Spinal cord (tissue), 10 donors: ENCODE measurements at places on chromosomes 7 and 10. TPM values are rescaled to one million over a fixed set of nuclear protein-coding genes. Genes with fewer than 3 reads are reported as not detected.

DNA sequence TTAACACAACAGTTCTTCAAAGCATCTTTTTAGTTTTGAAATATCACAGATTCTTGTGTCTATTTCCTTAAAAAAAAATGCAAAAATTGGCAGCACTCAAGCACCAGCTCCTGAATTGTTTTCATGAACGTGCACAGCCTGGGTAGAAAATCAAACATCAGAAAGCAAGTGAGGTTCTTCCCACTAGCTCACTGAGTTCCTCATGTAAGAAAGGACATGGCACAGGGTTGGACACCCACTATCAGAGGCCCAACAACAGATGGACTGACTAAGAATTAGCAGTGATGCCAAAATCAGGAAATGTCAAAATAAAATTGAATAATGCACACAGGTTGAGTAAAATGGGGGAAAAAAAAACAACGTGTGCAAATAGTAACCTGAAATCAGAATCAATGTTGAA lies 146.8 kb downstream of the PCLO start:
- no peak overlapping the region for H3K27ac ChIP-seq
- H3K27me3 ChIP-seq = no peaks in the 10 kb centered on the region
- no peak for DNase-seq
- H3K36me3 ChIP-seq = no peaks in the 10 kb centered on the region

DNA sequence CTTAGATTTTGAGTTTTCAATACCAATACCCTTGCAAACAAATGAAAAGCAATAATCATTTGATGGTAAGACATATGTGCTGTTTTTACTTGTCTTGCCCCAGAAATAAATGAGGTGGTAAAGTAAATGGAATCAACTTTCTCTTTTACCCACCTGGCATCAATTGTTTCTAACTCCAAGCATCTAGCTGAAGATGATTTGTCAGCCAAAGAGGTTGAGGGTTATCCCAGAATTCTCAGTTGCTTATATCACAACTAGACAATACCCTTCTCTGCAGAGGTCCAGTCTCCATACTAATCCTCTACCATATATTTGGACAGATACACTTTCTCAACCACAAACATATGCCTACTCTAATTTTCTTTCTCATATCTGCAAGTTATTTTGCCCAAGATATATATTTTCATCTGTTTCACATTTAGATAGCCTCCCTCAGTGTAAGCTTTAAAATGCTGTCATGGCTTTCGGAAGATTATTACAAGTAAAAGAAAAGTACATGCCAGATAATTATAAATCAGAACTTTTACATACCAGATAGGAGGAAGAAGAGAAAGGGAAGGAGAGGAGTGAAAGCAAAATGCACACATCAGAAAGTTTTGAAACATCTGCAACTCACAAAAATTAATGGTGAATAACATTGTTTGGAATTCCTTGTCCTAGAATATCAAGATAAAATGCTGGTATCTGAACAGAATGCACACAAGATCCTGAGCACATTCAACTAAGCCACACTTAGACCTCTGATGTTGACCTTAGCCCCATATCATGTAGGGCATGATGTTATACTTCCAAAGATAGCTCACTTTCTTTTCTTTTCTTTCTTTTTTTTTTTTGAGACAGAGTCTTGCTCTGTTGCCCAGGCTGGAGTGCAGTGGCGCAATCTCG lies 146.6 kb downstream of the REEP3 start:
- no peak overlapping the region for H3K4me3 ChIP-seq
- H3K27ac ChIP-seq = no peak overlapping the region
- no peaks in the 10 kb centered on the region for H3K36me3 ChIP-seq
- no peak for DNase-seq

DNA sequence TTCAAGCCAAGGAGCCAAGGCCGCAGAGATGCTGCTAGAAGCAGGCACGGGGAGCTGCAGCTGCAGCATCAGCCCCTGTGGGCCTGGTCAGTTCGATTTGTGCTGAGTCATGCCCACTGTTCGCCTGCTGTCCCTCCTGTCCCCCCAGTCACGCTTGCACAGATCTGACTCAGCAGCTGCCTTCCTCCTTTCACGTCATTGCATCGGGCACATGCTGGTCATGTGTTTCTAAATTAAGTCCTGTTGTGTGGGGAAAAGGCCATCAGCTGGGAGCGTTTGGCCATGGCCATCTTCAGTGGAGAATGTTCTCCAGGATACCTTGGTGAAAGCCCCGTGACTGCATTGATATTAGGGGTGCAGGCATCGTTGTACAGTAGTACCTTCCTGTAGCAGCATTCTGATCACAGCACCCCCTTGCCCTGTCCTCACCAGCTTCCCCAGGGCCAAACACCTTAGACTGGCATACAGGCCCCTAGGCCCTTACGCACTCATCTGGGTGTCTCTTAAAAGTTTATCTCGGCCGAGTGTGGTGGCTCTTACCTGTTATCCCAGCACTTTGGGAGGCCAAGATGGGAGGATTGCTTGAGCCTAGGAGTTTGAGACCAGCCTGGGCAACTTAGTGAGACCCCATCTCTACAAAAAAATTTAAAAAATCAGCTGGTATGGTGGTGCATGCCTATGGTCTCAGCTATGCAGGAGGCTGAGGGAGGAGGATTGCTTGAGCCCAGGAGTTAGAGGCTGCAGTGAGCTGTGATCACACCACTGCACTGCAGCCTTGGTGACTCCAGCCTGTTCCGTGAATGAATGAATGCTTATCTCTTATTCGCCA lies 23.2 kb downstream of the POR start:
- no peak for DNase-seq
- H3K27ac ChIP-seq = no peak overlapping the region
- peaks cover 6% of the 10 kb centered on the region for H3K36me3 ChIP-seq
- no peaks in the 10 kb centered on the region for H3K4me1 ChIP-seq
- H3K27me3 ChIP-seq = no peaks in the 10 kb centered on the region

GRCh38 chr10:97234400-97234799 lies 48.6 kb upstream of the SLIT1 start:
- H3K27me3 ChIP-seq = no peaks in the 10 kb centered on the region
- peaks cover 3% of the 10 kb centered on the region for H3K36me3 ChIP-seq
- H3K4me3 ChIP-seq = no peak overlapping the region
- H3K4me1 ChIP-seq = no peaks in the 10 kb centered on the region

- no peak overlapping the region for H3K27ac ChIP-seq
- no peaks in the 10 kb centered on the region for H3K4me1 ChIP-seq
- H3K36me3 ChIP-seq = no peaks in the 10 kb centered on the region
- no peak for DNase-seq
These were observed 51.3 kb upstream of the CXCL12 start for GRCh38 chr10:44436240-44436639.

DNA sequence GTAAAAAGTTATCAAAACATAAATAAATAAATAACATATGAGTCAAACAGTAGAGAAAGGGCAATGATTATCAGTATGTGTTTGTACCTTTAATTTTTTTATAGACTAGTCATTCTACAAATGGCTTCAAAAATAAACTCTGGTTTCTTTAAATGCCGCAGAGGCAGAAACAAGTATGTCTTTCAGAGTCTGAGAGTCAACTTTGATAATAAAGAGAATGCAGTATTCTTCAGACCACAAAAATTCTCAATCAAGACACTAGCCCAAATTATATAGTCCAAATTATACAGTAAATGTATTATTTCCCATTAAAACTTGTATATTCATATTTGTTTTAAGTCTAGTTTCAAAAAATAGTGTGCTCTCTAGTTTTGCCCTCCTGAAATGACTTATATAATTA lies 1142.3 kb downstream of the NXPH1 start:
- H3K4me3 ChIP-seq = no peak overlapping the region
- no peak for DNase-seq
- no peak overlapping the region for H3K27ac ChIP-seq
- H3K27me3 ChIP-seq = no peaks in the 10 kb centered on the region
- no peaks in the 10 kb centered on the region for H3K4me1 ChIP-seq
- H3K36me3 ChIP-seq = no peaks in the 10 kb centered on the region

- no peaks in the 10 kb centered on the region for H3K27me3 ChIP-seq
- DNase-seq = no peak
- H3K4me3 ChIP-seq = no peak overlapping the region
- H3K4me1 ChIP-seq = no peaks in the 10 kb centered on the region
- no peaks in the 10 kb centered on the region for H3K36me3 ChIP-seq
- no peak overlapping the region for H3K27ac ChIP-seq
These were observed 60.0 kb upstream of the ORC5 start for GRCh38 chr7:104267701-104268368.

DNA sequence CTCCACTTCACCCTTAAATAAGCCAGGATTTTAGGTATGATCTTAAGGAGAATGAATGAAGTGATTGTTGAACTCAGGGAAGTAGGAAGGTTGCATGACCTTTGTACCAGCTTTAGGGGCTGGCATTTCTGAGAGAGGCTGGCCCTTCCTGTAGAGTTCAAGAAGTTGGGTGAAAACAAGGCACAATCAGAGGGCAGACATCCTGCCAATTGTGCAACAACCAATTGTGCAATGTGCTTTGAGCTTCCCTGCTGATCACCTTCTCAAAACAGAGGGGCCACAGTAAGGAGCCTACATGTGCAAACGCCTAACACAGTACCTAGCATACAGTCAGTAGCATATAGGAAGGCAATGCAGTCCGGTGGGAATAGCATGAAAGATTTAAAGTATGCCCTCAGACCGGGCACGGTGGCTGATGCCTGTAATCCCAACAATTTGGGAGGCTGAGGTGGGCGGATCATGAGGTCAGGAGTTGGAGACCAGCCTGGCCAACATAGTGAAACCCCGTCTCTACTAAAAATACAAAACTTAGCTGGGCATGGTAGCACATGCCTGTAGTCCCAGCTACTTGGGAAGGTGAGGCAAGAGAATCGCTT lies 5.4 kb downstream of the CPVL start:
- peaks cover 12% of the 10 kb centered on the region for H3K27me3 ChIP-seq
- no peak overlapping the region for H3K27ac ChIP-seq
- peaks cover 2% of the 10 kb centered on the region for H3K4me1 ChIP-seq
- DNase-seq = no peak

GRCh38 chr10:1747590-1748157 lies 10.3 kb upstream of the ADARB2 start:
- H3K4me3 ChIP-seq = no peak overlapping the region
- no peaks in the 10 kb centered on the region for H3K4me1 ChIP-seq
- no peaks in the 10 kb centered on the region for H3K36me3 ChIP-seq
- no peak for DNase-seq

DNA sequence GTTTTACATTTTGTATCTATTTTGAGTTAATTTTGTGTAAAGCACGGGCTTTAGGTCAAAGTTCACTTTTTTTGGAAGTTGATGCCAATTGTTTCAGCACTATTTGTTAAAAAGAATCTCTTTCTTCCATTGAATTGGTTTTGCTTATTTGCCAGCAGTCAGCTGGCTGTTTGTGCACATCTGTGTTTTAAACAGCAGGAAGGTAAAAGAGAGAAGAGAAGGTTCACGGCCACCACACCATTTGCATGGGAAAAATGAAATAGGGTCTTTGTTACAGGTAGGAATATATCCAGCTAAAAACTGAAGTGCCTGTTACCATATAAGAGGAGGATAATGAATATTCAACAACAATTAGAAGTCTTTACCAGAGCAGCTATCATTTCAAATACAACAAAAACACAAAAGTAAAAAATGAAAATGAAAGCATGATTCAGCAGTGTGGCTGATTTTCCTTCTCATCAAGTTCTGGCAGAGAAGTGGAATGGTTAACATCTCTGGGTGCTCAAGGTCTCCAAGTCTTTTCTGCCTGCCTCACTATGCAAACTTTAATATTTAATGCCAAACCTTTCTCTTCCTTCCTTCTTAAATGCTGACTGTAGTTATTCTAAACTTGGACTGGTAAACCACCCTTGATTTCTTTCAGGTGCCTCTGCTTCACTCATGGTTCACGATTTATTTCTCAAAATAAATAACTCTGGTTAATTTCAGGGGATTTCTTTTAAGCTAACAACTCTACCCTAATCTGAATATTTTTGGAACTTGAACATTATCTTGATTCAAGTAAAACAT lies 841.5 kb downstream of the GRM8 start:
- no peaks in the 10 kb centered on the region for H3K36me3 ChIP-seq
- DNase-seq = no peak
- no peak overlapping the region for H3K4me3 ChIP-seq
- no peaks in the 10 kb centered on the region for H3K27me3 ChIP-seq
- H3K27ac ChIP-seq = no peak overlapping the region

DNA sequence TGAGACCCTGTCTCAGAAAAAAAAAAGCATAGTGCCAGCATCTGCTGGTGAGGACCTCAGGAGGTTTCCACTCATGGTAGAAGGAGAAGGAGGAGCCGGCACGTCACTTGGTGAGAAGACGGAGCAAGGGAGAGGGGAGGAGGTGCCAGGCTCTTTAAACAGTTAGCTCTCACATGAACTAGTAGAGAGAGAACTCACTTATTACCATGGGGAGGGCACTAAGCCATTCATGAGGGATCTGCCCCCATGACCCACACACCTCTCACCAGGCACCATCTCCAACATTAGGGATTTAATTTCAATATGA lies 62.9 kb upstream of the VKORC1L1 start:
- no peaks in the 10 kb centered on the region for H3K4me1 ChIP-seq
- no peak for DNase-seq
- no peaks in the 10 kb centered on the region for H3K36me3 ChIP-seq
- H3K4me3 ChIP-seq = no peak overlapping the region

GRCh38 chr7:107232568-107233090 lies 63.8 kb downstream of the HBP1 start:
- H3K27ac ChIP-seq = no peak overlapping the region
- H3K4me1 ChIP-seq = no peaks in the 10 kb centered on the region
- H3K36me3 ChIP-seq = no peaks in the 10 kb centered on the region
- no peaks in the 10 kb centered on the region for H3K27me3 ChIP-seq
- no peak overlapping the region for H3K4me3 ChIP-seq

DNA sequence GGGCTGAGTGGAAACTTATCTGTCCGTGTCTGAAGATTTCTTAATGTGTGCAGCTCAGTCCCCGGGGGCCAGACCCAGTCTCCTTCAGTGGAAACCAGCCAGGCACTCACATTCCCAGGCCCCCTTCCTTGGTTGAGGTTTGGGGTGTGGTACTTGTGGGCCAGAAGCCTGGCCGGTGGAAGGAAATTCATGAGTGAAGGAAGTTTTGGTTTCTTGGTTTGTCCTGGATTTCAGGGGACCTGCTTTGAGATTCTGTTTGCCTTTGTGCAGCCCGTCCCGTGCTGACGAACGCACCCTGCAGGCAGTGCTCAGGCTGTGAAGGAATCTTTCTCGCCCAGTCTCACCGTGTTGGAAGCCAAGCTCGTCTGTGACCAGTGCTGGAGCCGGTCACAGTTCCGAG lies 2.9 kb downstream of the INPP5A start:
- H3K27ac ChIP-seq = no peak overlapping the region
- H3K36me3 ChIP-seq = peaks cover 15% of the 10 kb centered on the region
- H3K27me3 ChIP-seq = no peaks in the 10 kb centered on the region
- peaks cover 66% of the 10 kb centered on the region for H3K4me1 ChIP-seq

- no peaks in the 10 kb centered on the region for H3K36me3 ChIP-seq
- no peak overlapping the region for H3K4me3 ChIP-seq
- no peaks in the 10 kb centered on the region for H3K27me3 ChIP-seq
- H3K27ac ChIP-seq = no peak overlapping the region
These were observed 291.2 kb upstream of the MEOX2 start for GRCh38 chr7:15977663-15978062.

Gene FAM180A
- total RNA-seq = 0.99 TPM

Gene CDNF
- total RNA-seq = 0.50 TPM

Gene MRPS16
- 65.8 TPM for total RNA-seq

Gene GJD4
- not detected for total RNA-seq

Gene FAM131B
- total RNA-seq = 26.7 TPM

Gene SPDYE2B
- total RNA-seq = not detected
